ENCODE measurements at places on chromosomes 7 and 10.

DNA sequence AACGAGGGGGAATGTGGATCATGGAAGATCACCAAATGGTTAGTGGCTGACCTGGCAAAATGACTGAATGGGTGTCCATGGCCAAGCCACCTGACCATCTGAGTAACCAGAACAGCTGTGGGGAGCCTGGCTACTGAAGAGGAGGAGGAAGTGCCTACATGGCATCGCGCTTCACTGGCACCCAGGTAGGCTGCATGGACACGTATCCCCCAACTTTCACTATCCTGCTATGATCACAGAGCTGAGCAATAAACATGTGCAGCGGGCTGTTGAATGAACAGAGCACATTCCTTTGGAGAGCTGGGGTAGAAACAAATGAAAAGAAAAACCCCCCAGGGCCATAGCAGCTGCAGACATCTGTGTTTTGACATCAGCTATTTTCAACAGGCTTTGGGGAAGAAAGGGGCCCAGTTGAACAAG, 6.5 kb downstream of the AKR1B1 start:
- DNase-seq = no peak

- peak; percentile 64 for DNase-seq
These were observed 266.9 kb downstream of the TNS3 start for GRCh38 chr7:47314728-47315607.

GRCh38 chr7:153682628-153683027, 369.6 kb upstream of the DPP6 start:
- no peak for DNase-seq

GRCh38 chr7:132545756-132546155, 30.5 kb downstream of the PLXNA4 start:
- DNase-seq = no peak

DNA sequence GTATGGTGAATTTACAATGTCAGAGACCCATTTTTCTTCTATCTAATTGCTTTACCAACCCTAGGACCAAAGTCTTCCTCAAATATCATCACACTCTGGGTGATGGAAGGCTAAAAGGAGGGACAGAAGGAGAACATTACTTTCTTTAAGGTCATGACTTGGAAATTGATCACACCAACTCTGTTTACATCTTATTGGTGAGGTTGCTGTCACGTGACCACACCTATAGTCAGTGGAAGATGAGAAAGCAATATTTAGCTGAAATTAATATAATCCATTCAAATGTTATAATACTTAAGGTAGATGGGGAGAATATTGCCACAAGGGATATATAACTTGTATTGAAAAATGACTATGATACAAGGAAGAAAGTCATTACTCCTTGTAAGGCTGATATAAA, 183.6 kb upstream of the SMIM30 start:
- no peak for DNase-seq

DNA sequence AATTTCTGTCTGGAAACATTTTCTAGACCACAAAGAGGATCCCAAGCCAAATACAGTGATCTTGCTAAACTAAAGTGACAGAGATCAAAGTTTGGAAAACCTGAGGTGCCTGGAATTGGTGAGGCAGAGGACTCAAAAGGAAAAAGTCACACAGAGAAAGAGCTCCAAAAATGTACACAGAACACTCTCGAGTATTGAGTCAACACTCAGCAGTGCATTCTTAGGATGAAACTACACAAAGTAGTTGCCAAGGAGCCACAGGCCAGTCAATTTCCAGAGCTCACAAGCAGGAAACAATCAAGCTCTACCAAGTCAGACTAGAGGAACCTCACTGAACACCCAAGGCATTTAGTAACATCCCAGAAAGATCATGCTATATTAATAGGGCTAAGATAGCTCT, 61.3 kb downstream of the MICU1 start:
- DNase-seq = peak; percentile 50

GRCh38 chr10:45093945-45094344, 93.2 kb downstream of the ZNF22 start:
- no peak for DNase-seq

- DNase-seq = peak; percentile 10
These were observed 337.5 kb upstream of the KCND2 start for GRCh38 chr7:119935418-119936025.

DNA sequence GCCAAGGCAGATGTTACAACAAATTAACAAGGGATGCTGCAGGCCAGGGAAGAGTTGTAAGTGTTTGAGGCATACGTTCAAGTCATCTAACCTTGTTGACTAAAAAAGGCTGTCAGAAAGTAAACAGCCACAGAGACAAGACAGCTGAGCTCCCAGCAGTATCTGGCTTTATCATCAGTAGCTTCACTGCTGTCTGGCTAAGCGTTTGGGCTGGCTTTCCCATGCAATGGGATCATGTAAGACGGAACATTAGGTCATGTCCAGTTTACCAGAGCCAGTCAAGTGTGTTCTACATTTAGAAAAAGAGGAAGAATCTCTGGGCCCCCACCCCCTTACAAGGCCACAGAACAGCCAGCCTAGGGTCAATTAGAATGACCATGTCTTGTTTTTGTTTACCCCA, 51.3 kb upstream of the GSAP start:
- no peak for DNase-seq

DNA sequence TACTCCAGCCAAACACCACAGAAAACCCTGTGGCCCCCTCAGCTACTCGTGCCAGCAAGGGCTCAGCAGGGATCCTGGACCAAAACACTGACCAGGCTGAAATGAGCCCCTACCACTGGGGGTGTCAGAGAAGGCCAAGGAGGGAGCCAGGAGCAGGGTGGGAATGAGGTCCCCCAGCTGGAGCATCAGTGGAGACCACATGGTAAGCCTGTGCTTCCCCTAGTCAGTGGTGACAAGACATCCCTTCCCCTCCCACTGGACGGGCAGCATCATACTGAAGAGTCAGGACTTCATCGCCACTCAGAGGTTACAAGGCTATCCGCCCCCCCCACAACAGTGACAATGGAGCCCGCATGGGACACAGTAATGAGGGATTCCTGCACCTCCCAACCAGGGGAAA, 99.6 kb downstream of the LHPP start:
- DNase-seq = no peak

DNA sequence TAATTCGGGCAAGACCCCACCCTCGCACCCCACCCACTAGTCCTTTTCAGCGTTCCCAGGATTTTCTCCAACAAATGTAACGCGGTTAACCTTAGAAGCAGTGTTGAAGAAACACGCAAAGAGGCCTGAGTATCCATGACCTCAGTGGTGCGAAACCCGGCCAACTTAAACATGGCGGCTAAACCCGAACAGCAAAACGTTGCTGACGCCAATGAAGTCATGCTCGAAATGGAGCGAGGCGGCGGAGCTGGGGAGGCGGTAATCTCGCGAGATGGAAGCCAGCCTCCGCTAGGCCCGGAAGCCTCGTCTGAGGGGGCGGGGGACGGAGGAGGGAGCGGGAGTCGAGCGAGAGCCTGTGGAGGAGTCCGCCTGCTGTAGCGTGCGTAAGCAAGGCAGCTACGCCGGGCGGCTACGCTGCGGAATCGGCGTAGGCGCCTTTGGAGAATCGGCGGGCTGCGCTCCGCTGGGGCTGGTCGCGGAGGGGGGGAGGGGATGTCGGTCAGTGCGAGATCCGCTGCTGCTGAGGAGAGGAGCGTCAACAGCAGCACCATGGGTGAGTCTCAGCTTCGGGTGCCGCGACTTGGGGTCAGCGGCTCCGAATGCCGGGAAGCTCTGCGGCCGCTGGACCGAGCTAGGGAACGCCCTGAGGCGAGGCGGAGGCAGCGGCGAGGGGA, at the start of gene SEPTIN7:
TSS of gene SEPTIN7 (plus strand) at position 340 of the 674 bp plus-strand sequence. CDS start at position 493, 153 bp downstream.
- peak; percentile 95 for DNase-seq

All from hepatic stellate cell (primary cell).